Posterior vena cava (tissue), 2 donors: ENCODE measurements at places on chromosomes 16 and 17. TPM values are rescaled to one million over a fixed set of nuclear protein-coding genes. Genes with fewer than 3 reads are reported as not detected.

Gene STX1B
- total RNA-seq: 1.1 TPM

Gene C17orf107
- 1.00 TPM for total RNA-seq

Gene CDT1
- total RNA-seq: 0.57 TPM

Gene IL32
- 56.8 TPM for total RNA-seq

Gene CNTNAP4
- total RNA-seq: not detected

Gene RSKR
- total RNA-seq: 4.7 TPM

Gene KRTAP2-2
- total RNA-seq: not detected

Gene PPP1R27
- total RNA-seq: not detected

Gene SUPT6H
- total RNA-seq: 54.4 TPM

Gene ASPHD1
- total RNA-seq: 0.51 TPM

Gene ZFP3
- total RNA-seq: 4.6 TPM

Gene CANT1
- 29.5 TPM for total RNA-seq

Gene EPX
- total RNA-seq: not detected

Gene TNFRSF17
- total RNA-seq: not detected

Gene MFSD6L
- total RNA-seq: not detected

Gene GAS7
- total RNA-seq: 70.6 TPM

Gene ITGAL
- 8.5 TPM for total RNA-seq

Gene CCDC57
- total RNA-seq: 20.3 TPM

Gene CDH8
- total RNA-seq: 1.6 TPM

Gene SULT1A4
- 16.6 TPM for total RNA-seq

Gene TUBB3
- 16.1 TPM for total RNA-seq

Gene SHISA6
- total RNA-seq: 0.88 TPM

Gene ST6GALNAC2
- 3.0 TPM for total RNA-seq
